Fibroblast of villous mesenchyme (primary cell): ENCODE measurements at places on chromosomes 4 and X. TPM values are rescaled to one million over a fixed set of nuclear protein-coding genes. Genes with fewer than 3 reads are reported as not detected.

GRCh38 chr4:186981161-186981560, 257.5 kb upstream of the FAT1 start:
- no peak for DNase-seq

GRCh38 chr4:185700048-185700447, 111.9 kb downstream of the SORBS2 start:
- DNase-seq = no peak

DNA sequence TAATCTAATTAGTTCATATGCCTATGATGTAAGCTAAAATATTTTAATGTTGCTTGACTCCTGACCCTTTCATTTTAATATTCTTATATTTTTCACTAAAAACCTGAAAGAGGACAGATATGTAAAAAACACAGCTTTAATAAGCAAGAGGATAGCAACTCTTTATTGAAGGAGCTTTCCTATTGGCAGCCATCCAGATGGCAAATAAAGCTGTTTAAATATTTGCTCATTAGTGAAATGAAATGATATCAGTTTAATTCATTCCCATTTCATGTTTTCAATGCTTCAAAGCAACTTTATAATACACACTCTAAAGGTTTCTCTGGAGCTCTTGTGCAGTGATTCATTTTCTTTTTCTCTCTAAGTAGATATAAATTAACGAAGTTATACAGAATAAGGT, 473.4 kb downstream of the PCDH7 start:
- DNase-seq = no peak

- DNase-seq = peak; percentile 92
Measured at GRCh38 chr4:176805155-176805554, 12.4 kb upstream of the VEGFC start.

The TCP11X2 gene
- total RNA-seq = not detected in 2 replicates

The RGN gene
- total RNA-seq = 3.5 and 6.5 TPM in 2 replicates
